ENCODE measurements at places on chromosomes 4 and X.
A peak's percentile ranks its signal among the peaks of the same experiment; 100 is the strongest.

DNA sequence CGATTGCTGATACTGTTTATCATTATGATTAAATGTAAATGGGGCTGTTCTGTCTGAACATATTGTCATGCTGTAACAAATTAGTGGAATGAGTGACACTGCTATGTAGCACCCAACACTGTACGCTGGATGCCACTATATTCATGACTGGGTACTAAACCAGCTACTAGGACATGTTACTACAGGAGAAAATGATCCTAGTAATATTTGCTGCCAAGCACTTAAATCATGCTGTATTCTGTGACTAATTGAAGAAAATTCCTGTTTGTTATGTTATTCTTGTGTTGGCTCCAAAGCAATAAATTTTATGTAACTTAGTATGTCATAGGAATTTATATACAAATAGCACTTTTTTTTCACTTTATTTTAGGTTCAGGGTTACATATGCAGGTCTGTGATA lies 804.2 kb downstream of the CENPC start:
- no peak for DNase-seq

GRCh38 chr4:160880180-160880579 lies 1283.6 kb downstream of the FSTL5 start:
- DNase-seq, result no peak

GRCh38 chr4:67520141-67520540 lies 25.2 kb downstream of the CENPC start:
- no peak for DNase-seq

- DNase-seq, result no peak
Measured at GRCh38 chr4:7371210-7371941, 63.4 kb downstream of the PSAPL1 start.

DNA sequence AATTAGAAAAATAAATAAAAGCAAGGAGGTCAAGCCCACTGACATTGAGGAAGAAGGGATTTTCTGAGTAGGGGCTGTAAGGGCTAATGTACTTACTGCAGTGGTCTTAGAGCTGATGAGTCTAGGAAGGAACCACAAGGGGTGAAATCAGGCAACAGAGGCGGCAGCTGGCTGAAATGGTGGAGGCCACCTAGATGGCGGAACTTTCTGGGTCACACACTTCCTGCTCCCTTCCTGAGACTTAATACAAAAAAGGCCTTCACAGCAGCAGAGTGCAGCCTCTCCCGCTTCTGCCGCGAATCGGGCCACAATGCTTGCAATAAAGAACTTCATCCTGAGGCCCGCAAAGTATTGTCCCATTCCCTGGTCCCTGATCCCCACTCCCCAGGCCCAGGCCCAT lies 15.4 kb downstream of the SNX12 start:
- no peak for DNase-seq

DNA sequence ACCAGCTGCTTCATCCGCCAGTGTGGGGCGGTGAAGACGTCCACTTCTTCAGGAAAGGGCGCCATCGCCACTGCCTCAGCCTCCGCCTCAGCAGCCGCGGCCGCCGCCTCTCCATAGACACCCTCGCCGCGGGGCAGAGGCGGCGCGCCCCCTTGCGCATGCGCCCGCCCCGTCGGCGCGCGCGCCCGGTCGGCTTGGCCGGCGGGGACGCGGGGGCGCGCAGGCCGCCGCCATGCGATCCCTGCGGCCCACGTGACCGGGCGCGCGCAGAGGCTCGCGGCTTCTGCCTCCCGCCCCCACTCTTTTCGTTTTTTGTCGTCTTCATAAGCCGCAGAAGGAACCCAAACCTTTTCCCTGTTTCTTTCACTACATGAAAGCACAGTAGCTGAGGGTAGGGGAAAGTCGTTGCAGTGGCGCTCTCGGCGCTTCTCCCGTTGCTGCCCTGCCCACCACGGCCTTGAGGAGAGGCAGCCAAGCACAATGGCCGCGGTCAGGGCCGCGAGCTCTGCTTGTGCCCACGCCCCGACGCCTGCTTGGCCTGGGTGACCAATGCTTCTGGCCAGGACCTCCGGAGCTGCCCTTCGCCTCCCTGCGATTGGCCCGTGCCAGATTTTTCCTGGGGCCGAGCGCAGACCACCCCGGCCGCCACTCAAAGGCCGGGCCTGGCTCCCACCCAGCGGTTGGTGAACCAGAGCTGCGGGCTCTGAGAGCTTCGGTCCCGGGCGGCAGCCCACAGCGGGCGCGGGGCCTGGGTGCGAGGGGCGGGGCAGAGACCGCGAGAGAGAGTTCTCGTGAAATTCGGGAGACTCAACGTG lies at the start of gene FBXL5:
TSS of gene FBXL5 (minus strand) at position 135 of the 815 bp plus-strand sequence. CDS start at position 65, 70 bp downstream.
- DNase-seq, result peak; percentile 71

DNA sequence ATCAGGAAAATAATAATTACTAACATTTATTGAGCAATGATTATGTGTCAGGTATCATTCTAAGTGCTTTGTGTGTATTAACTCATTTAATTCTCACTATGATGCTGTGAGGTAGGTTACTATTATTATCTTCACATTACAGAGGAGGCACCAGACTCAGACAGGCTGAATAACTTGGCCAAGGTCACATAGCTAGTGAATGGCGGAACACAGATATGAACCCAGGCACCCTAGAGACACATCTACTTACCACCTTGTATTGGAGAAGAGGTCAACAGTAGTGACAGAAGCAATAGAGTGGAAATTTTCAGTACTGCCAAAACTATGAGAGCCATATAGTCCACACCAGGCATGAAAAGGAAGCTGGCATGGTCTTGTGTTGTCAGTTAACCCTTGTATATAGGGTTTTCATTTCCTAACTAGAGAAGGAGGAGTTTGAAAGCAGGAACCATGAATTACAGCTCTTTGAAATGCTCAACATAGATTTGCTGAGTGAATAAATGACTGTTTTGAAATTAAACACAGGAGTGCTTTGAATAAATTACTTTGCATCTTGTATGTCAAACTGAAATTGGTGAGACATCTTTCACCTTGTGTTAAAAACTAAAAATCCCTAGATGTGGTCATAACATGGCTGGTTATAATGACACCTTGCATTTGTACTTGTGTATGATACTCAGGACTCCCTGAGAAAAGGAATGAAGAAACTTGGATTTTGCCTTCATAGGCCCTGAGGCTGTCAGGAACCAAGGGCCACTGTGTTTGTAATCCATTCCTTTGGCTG lies 71.8 kb downstream of the RTL9 start:
- no peak for DNase-seq

DNA sequence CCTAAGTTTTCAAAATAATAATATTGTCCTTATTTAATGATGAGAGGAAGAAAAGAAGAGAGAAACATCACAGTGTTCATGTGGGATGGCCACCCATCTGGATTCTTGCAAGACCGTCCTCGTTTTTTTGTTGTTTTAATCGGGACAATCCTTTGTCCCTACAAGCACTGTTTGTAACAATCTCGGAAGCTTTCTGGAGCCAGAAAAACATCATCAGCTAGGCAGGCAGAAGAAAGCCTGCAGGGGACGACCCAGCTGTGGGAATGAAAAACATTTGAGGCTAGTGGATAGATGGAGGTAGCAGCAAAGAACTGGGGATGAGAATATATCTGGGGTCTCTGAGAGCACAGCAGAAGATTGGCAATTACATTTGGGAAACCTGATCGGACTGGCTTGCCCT lies 105.6 kb downstream of the DKK2 start:
- no peak for DNase-seq

GRCh38 chr4:98314791-98315565 lies 53.8 kb downstream of the RAP1GDS1 start:
- no peak for DNase-seq

- no peak for DNase-seq
Measured at GRCh38 chr4:145351922-145352321, 129.7 kb upstream of the SMAD1 start.

DNA sequence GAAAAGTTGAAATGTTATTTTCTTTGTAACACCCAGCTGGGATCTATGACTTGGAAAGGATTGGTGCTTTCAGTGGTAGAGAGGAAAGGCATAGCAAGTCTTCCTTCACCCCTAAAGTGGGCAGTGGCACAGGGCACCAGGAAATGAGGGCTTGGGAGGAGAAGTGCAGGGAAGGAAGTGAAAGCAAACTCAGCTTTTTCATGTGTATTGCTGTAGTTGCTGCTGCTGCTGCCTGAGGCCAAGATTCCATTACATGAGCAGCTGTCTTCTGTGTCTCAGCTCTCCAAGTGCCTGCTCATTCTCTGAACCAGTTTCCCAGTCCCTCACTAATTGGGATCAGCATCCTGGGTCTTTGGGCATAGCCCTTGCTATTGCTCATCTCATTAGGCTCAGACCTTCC lies 2.6 kb downstream of the HCCS start:
- no peak for DNase-seq

GRCh38 chrX:117641913-117642656 lies 474.5 kb downstream of the KLHL13 start:
- no peak for DNase-seq

- DNase-seq, result no peak
Measured at GRCh38 chrX:136214551-136214950, 36.6 kb downstream of the MAP7D3 start.

- DNase-seq, result no peak
Measured at GRCh38 chr4:152000518-152000917, 239.7 kb upstream of the GATB start.

DNA sequence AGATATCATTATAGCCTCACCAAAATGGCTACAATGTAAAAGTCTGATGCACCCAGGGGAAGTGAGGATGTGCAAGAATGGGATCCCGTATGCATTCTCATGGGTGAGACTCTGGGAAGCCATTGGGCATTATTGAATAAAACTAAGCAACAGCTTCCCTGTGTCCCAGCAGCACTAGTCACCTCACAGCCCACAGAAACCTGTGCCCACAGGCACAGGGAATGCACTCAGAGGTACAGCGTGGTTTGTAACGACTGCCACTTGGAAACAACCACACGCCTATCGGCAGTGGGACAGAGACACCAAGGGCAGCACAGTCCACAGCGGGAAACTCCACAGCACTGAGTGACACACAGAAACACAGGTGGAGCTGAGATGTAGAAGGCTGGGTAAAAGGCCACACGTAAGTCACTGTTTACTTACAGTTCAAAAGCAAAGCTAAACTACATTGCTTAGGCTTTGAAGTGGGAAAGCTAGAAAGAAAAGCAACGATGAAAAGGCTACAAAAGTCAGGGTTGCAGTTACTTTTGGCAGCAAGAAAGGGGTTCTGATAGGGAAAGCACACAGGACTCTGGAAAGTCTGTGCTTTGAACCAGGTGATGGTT lies 69.2 kb downstream of the HAUS3 start:
- no peak for DNase-seq

DNA sequence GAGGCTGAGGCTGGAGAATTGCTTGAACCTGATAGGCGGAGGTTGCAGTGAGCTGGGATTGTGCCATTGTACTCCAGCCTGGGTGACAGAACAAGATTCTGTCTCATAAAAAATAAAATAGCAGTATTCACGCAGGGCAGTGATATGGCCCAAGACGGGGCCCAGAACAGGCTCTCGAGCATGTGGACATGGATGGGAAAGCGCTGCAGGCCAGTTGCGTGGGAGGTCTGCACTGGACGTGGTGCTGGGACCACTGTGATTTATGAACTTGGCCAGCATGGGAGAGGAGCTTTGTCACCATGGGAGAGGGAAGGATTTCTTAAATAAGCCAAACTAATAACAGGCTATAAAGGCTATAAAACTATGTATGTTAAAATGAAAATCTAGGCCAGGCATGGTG lies 51.6 kb downstream of the NSD2 start:
- DNase-seq, result no peak

DNA sequence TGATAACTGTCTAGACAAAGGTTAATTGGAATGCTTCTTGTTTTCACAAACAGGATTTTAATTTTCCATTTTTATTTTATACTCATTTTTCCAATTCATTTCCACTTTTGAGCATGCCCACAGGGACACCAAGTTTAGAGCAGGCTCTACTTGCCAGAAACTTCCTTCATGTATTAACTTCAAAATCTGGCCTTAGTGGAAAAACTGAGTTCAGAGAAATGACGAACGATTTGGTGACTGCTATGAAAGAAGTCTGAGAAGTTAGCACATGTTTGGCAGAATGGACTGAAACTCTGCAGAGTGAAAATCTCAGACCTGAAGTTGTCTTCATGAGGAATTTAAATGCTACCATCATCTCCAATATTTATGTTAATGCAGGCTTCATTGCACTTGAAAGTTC lies 214.1 kb downstream of the THOC2 start:
- no peak for DNase-seq

- DNase-seq, result no peak
Measured at GRCh38 chr4:183790661-183791060, 114.4 kb upstream of the STOX2 start.

- DNase-seq, result no peak
Measured at GRCh38 chr4:165662341-165662740, 210.7 kb upstream of the TLL1 start.

DNA sequence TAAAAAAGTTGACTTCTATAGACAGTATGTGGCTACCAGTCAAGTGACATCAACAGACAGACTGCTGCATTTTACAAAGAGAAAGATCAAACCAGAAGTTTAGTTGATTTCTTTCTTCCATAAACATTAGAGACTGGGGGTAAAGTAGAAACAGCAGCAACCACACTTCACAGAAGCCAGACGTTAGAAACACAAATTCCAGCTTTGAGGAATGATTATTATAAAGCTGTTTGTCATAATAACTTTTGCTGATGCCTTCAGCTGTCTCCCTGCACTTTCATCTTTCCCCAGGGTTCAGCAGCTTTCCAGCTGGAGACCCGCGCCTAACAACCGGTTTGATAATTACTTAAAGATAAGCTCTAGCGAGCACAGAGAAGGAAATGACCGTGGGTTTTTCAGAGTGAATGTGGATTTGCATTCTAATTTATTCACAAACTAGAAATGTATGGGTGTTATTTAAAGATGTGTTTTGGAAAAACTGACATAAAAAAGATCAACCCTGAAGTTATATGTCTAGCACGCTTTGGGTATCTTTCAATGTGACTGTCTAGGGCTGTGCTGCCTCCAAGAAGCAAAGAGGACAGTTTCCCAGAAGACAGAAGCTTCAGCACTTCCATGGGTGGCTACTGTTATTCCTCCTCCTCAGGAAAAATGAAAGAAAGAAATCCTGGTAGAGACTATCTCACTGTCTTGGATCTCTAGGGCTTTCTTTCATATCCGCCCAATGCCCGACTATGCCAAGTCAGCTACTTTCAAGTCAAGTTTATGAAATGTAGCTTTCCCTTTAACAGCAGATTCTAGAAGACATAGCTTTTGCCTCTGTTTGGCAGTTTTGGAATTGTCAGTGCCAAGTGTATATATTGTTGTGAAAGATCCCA lies 15.0 kb upstream of the ENAM start:
- DNase-seq, result no peak

DNA sequence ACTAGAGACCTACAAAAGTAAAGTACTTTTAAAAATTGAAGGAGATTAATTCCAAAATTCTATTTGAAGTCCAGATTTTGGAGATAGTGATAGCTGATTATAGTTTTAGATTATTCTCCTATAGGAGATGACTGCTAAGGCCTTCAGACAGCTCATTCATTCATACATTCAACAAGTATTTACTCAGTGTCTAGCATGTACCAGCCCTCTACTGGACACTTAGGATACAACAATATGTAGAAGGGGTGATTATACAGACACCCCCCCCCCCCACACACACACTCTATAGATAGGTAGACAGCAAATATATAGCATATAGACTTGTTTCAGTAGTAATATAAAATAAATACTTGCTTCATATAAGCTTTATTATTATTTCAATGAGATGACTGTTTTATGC lies 60.4 kb upstream of the TAF9B start:
- no peak for DNase-seq

GRCh38 chrX:136162827-136163570 lies 15.7 kb downstream of the FHL1 start:
- DNase-seq, result peak; percentile 28

Data from activated CD4-positive, alpha-beta T cell treated with anti-CD3 and anti-CD28 coated beads for 24 hours (primary cell).